ENCODE measurements at places on chromosomes 5 and 9.

- no peak for DNase-seq
Observed at GRCh38 chr5:139852696-139853095, 57.1 kb downstream of the PSD2 start.

- no peak for DNase-seq
Observed at GRCh38 chr9:17082343-17083064, 52.3 kb upstream of the CNTLN start.

GRCh38 chr9:34592895-34593601, 3.5 kb upstream of the CNTFR start:
- DNase-seq, result no peak

DNA sequence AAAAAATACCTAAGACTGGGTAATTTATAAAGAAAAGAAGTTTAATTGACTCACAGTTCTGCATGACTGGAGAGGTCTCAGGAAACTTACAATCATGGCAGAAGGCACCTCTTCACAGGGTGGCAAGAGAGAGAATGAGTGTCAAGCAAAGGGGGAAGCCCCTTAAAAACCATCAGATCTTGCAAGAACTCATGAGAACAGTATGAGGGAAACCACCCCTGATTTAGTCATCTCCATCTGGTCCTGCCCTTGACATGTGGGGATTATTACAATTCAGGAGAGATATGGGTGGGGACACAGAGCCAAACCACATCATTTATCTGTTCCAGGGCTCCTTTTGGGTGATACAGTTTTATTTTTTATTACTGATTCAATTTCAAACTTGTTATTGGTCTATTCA, 23.2 kb upstream of the ADAMTS16 start:
- DNase-seq, result no peak

DNA sequence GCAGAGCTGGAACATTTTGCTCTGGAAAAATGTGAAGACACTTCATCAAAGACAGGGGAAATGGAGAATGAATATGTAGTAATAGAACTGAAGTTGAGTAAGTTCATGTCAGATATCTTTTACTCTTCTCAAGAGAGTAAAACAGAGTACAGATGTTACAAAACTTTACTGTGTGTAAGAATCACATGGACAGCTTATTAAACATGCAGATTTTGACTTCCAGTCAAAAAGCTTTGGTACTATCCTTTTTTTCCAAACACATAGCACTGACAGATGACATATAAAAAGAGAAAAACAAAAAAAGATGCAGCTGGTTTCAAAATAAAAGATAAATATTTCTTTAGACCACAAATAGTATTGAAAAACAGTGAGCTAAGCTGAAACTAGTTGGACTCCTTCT, 115.4 kb downstream of the FBN2 start:
- DNase-seq, result no peak

- no peak for DNase-seq
Observed at GRCh38 chr9:6680797-6681146, 35.2 kb upstream of the GLDC start.

GRCh38 chr5:175689147-175689991, 31.5 kb downstream of the HRH2 start:
- no peak for DNase-seq

DNA sequence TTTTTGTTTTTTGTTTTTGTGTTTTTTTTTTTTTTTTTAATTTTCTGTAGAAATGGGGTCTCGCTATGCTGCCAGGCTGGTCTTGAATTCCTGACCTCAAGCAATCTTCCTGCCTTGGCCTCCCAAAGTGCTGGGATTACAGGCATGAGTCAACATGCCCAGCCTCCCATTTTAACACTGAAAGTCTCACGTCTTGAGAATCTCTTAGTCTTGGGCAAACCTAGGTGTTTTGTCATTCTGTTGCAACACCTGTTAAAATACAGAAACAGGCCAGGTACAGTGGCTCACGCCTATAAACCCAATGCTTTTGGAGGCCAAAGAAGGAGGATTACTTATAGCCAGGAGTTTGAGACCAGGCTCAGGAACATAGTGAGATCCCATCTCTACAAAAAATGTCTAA, 599.0 kb downstream of the TLR4 start:
- no peak for DNase-seq

GRCh38 chr9:120182011-120182410, 398.0 kb downstream of the CDK5RAP2 start:
- DNase-seq, result no peak

GRCh38 chr9:8708728-8709127, 909.1 kb upstream of the DMAC1 start:
- DNase-seq, result no peak

GRCh38 chr5:66209350-66209749, 65.2 kb downstream of the SREK1 start:
- DNase-seq, result no peak

DNA sequence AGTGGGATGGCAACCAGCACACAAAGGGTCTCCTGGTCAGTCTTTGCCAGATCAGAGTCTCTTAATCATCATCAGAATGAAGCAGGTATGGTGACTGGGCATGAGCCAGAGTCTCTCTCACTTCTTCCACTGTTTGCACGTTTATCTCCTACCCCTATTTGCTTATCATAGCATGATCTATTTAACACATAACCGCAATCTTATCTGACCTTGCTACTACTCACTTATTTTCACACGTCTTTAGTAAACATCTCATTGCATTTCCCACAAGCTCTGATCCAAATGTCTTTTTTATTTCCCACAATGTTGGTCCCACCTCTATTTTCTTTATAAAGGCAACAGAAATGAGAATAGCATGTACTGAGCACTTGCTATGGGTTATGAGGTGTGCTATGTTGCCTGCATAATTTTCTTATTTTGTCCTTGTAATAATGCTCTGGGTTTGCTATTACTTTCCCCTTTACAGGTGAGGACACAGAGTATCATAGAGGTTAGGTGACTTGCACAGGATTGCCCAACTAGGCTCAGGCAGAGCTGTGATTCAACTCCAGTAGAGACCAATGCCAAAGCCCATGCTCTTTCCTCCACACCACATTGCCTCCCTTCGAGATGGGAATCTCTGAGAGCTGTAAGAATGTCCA, 39.7 kb upstream of the IL7R start:
- DNase-seq, result no peak

GRCh38 chr5:29853711-29854220, 1339.7 kb upstream of the CDH6 start:
- DNase-seq, result no peak

DNA sequence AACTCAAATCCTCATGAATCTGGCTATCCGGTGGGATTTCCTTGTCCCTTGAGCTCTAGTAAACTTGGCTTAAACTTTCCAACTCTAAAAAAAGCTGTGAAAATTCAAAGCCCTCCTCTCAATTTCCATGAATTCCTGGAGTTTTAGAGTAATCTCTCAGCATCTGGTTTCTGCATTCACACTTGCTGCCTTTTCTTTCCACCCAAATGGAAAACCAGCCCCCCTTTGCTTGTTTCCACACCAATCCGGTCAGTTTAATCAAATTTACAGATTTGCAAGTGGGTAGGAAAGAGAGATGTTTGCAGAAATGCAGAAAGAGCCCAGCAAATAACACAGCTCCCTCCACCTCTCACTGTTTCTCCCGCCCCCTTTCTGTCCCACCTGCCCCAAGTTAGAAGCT, 91.1 kb downstream of the ENC1 start:
- DNase-seq, result no peak

GRCh38 chr5:54159153-54159892, 151.1 kb downstream of the ARL15 start:
- DNase-seq, result no peak

DNA sequence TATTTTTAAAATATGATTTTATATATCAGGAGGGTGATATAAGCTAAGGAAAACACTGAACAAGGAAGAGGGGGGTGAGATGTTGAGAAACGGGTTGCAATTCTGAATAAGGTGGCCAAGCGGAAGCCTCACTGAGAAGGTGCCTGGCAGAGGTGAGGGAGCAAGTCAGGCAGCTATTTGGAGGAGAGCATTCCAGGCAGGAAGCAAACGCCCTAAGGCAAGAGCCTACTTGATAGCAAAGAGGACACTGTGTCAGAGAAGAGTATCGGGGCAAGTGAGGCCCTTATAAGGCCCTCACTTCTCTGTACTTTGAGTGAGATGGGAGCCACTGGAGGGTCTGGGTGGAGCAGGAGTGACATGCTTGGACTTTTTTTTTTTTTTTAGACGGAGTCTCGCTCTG, 8.0 kb upstream of the CTNNA1 start:
- DNase-seq, result no peak

DNA sequence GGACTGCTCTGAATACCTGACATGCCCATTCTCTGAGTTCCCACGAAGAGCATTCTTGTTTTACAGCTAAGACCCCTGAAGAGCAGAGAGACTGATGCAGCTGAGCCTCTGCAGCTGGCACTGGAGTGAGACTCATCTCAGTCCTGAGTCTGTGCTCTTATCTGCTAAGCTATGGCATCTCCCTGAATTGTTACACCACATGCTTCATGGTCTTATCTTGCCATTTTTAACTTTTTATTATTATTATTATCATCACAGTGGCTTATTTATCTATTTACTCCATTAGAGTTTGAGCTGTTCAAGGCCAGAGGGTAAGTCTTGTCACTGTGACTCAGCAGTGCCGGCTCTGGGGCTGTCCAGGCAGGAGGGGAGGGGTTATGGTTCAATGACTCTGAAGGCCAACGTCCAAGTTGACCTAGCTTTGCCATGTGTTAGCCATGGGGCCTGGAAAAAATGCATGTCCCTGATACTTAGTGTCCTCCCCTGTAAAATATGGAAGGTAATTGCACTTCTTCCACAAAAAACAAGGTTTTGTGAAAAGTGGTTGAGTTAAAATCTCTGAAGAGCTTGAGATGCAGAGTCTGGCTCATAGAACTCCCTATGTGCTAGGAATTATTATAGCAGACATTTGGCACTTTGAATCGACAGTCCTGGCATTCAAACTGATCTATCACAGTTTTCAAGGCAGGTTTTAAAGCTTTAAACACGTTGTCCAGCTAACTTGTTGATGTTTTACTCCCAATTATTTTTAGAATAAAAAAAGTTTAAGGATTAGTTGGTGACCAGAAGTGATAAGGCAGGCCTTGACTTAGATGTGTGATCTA, 94.6 kb downstream of the ALDH1A1 start:
- no peak for DNase-seq

DNA sequence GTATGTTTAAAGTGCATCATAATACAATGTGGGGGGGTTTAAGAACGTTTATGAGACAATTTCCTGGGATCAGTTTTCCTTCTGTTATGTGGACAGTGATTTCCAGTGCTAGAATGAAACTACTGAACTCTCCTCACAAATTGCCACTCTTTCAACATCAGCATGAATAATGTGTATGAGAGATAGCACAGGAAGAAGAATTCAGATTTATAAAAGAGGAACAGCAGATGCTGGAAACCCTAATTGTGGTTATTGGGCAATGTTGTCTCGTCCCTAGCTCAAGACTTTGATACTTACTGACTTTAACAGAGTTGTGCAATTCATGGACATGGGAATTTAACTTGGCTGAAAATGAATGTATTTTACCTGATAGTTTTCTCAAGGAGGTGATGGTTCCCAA, 410.8 kb upstream of the MEF2C start:
- no peak for DNase-seq

GRCh38 chr9:1998111-1998510, 17.0 kb upstream of the SMARCA2 start:
- DNase-seq, result no peak

GRCh38 chr9:5536684-5537083, 26.4 kb downstream of the PDCD1LG2 start:
- no peak for DNase-seq

DNA sequence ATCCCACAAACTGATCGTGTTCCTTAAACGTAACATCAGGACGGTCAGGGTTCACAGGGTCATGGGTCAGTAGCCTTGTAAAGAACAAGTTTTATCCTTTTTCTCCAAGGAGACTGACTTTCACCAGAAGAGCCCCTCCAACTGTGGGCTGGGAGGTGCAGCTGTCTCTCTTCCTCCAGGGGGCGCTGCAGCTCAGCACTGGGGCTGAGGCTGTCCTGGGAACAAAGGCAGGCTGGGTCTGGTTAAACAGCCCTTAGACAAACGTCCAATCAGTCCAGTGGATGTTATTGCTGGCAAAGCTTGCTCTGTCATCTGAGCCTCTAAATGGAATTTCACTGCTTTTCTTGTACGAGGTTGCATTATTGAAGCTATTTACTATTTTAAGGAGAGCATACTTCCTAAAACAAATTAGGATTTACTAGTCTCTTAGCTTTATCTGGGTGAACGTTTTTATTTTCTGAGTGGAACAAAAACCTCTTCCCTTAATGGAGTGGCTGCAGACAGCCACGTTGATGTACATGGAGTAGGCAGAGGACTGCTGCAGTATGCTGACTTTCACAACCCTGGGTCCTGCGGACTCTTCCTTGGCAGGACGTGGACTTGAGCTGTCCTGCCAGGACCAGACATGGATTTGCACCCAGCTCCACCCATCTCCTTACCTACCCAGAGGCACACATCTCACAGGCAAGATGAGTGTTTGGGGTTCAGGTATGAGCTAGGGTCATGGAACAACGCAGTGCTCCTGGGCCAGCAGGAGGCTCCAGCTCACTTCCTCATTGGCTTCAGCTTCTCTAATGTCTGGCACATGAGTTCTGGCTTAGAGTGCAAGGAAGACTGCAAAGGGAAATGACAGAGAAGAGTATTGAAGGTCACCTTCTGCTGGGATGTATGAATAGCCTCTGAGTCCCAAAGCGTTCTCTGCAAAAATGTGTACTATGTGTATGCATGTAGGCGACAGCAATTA, 7.8 kb downstream of the EXOSC2 start:
- peak; percentile 63 for DNase-seq

- no peak for DNase-seq
Observed at GRCh38 chr9:88691811-88692210, 156.8 kb downstream of the NXNL2 start.

GRCh38 chr9:81112627-81113452, 576.5 kb downstream of the TLE1 start:
- no peak for DNase-seq

- no peak for DNase-seq
Observed at GRCh38 chr5:15645381-15646160, 145.6 kb downstream of the FBXL7 start.

GRCh38 chr9:99199938-99200539, 21.7 kb downstream of the ALG2 start:
- DNase-seq, result no peak

DNA sequence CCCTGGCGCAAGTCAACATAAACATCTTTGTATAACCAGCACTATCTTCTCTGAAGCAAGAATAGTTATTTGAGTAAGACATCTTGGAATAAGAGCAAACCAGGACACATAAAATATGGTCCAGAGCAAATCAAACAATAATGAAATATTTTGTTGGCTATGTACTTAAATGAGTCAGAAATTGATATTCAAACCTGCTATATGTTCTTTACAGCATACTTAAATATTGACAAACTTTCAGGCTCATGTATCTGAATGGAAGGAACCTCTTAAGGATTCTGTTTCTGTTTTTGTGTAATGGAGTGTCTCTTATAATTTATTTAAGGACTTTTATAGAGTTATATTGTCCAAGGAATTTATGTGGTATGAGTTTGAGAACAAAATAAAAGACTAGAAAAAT, 747.3 kb downstream of the EFNA5 start:
- DNase-seq, result no peak

Measured in stimulated activated CD4-positive, alpha-beta T cell treated with anti-CD3 and anti-CD28 coated beads, Interleukin-1b, Interleukin-23, amount 100 ng/mL, for 4 hours (primary cell).